ENCODE measurements at places on chromosomes 16 and 17. TPM values are rescaled to one million over a fixed set of nuclear protein-coding genes. Genes with fewer than 3 reads are reported as not detected.

MYCBPAP gene
- not detected for total RNA-seq

DNA sequence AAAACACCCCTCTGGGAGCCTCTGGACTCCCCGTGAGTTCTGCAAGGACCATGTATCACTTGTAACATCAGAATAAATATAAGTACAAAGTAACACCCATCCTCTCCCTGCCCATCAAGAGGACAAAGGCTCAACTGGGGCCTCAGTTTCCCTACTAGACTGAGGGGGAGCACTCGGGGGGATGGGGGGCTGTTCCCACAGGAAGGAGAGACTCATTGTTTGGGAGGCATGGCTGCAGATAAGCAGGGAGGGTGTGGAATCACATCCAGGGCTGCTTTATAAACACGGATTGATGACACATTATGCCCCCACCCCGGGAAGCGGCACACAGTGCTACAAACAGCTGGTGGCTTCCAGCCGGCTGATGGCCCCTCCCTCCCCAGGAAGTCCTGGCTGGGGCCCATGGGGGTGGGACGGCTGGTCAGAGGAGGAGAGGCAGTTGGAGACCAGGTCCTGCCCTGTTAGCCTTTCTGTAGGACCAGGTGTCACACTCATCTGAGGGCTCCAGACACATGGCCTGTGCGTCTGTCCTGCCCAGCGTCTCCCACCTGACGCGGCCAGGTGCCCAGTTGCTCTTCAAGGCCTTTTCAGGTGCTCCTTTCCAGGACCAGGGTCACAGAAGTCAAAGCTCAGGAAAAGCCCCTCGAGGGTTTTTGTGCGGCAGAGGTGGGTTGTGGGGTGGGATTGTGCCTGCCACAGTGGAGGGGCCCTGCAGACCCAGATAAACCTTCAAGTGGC is 1.3 kb upstream of the MPG start:
- peak; percentile 84 for DNase-seq
- no peaks in the 10 kb centered on the region for H3K27me3 ChIP-seq
- no peaks in the 10 kb centered on the region for H3K36me3 ChIP-seq
- H3K27ac ChIP-seq, result peak overlapping the region; percentile 98
- peaks cover 52% of the 10 kb centered on the region for H3K4me1 ChIP-seq

DNA sequence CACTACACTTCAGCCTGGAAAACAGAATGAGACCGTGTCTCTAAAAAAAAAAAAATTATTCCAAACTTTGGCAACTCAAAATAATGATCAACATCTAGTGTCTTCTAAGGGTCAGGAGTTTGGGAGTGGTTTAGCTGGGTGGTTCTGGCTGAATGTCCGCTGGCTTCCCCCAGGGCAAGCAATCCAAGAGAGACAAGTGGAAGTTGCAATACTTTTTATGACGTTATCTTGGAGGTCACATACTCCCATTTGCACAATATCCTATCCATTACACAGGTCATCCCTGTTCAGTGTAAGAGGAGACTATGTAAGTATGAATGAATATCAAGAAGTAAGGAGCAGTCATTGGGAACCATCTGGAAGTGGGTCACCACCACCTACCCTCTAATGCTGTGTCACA is 15.2 kb upstream of the CLEC3A start:
- H3K4me1 ChIP-seq, result no peaks in the 10 kb centered on the region
- no peak overlapping the region for H3K4me3 ChIP-seq
- peaks cover 4% of the 10 kb centered on the region for H3K27me3 ChIP-seq
- no peak for DNase-seq
- no peaks in the 10 kb centered on the region for H3K36me3 ChIP-seq

BICDL2 gene
- total RNA-seq, result not detected

MYOCD gene
- 48.4 TPM for total RNA-seq

KRT25 gene
- total RNA-seq, result not detected

FNDC8 gene
- total RNA-seq, result not detected

DNA sequence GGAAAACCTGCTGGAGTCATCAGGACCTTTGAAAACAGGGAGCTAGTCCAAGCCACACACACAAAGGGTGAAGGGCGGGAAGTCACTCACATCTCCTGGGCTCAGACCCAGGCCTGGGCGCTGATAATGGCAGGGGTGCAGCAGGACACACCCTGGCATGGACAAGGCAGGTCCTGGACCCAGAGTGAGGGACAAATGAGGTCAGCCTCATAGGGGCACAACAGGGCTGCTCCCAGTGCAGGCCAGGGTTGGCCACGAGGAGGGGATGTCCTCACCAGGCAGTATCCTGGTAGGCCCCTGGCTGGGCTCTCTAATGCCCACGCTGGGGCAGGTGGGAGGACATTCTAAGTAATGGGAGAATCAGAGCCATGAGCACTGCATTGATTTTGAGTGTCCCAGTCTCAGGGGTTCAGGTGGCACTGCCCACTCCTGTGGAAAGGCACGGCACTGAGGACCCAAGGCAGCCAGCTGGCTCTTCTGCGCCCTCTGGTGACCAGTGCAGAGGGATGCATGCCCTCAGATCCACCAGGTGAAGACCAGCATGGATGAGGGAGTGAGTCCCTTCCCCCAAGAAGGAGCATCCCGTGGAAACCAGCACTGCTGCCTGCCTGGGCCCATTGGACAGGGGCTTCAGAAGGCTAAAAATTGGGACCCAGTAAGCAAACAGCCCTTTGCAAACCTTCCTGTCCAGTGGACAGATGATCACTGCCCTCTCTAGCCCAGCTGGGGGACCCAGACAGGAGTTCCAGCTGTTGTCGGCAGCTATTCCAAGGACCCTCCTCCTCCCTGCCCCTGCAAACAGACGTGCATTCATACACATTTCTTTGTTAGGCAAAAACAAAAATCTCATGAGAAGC is 23.4 kb upstream of the SREBF1 start:
- peaks cover 8% of the 10 kb centered on the region for H3K4me1 ChIP-seq
- H3K27me3 ChIP-seq, result no peaks in the 10 kb centered on the region
- peaks cover 4% of the 10 kb centered on the region for H3K36me3 ChIP-seq
- H3K4me3 ChIP-seq, result no peak overlapping the region

MT4 gene
- not detected for total RNA-seq

DNA sequence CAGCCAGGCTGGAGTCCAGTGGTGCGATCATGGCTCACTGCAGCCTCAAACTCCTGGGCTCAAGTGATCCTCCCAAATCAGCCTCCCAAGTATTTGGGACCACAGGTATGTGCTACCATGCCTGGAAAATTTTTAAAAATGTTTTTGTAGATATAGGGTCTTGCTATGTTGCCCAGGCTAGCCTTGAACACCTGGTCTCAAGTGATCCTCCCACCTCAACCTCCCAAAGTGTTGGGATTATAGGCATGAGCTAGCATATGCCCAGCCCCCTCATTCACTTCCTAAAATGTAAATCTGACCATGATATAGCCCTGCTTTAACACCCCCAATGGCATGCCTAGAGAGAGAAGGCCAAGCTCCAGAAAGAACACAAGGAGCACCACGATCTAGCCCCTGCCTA is 98.6 kb downstream of the NDE1 start:
- H3K36me3 ChIP-seq, result no peaks in the 10 kb centered on the region
- H3K27me3 ChIP-seq, result no peaks in the 10 kb centered on the region
- H3K4me1 ChIP-seq, result no peaks in the 10 kb centered on the region
- H3K4me3 ChIP-seq, result no peak overlapping the region
- no peak overlapping the region for H3K27ac ChIP-seq
- DNase-seq, result no peak

DNA sequence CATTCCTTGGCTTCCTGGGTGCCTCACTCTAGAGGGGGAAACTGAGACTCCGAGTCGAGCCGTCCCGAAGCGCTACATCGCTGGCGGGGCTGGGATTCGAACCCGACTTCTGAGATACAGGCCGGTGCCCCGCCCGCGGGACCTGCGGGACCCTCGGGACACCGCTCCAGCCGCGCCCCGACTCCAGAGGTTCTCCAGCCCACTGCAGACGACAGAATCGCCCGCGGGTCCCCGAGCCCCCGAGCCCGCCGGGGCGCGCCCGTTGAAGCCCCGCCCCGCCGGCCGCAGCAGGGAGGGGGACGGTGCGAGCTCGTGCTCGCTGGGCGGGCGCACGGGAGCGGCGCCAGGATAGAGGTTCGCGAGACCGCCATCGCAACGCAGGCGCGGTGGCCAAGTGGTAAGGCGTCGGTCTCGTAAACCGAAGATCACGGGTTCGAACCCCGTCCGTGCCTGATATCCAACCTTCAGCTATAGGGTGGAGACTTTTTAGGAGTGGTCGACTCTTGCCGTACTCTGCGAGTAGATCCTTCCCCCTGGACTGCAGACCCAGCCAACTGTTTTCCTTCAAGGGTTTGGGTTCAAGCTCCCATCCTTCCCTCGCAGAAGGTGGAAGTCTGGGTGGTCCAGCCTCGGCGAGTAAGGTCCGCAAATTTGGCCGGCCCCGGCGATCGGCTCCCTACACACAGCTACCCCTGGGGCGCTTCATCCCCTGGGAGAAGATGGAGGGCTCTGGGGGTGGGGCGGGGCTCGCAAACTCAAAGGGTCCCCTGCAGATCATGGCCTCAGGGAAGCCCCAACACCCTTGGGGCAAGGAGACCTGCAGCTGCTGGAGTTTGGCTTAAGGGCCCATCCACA is 214.6 kb downstream of the MRTFB start:
- peak overlapping the region; percentile 72 for H3K27ac ChIP-seq
- peak; percentile 92 for DNase-seq
- H3K4me3 ChIP-seq, result peak overlapping the region; percentile 92
- H3K4me1 ChIP-seq, result peaks cover 14% of the 10 kb centered on the region

MFAP4 gene
- total RNA-seq, result 63.4 TPM

ZNF385C gene
- 0.14 TPM for total RNA-seq

TBC1D3 gene
- 2.3 TPM for total RNA-seq

DNA sequence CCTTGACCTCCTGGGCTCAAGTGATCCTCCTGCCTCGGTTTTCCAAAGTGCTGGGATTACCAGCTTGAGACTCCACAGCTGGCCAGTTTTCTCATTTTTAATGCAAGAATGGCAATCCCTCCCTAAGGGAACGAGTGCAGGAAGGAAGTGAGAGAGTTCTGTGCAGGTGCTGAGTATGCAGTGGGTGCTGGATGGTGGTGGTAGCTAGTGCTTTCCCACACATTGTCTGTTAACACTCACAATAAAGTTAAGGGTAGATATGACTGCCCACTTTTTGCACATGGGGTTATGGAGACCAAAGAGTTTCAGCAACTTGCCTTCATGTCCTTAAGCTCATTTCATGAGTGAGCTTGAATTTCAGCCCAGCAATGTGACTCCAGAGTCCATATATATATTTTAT is 18.5 kb downstream of the RGS9 start:
- no peak for DNase-seq
- H3K4me3 ChIP-seq, result no peak overlapping the region
- H3K27me3 ChIP-seq, result no peaks in the 10 kb centered on the region
- peaks cover 9% of the 10 kb centered on the region for H3K4me1 ChIP-seq
- no peaks in the 10 kb centered on the region for H3K36me3 ChIP-seq
- no peak overlapping the region for H3K27ac ChIP-seq

Measured in heart left ventricle (tissue), 16 donors.